ENCODE measurements at places on chromosomes 16 and 17.

GRCh38 chr16:83031524-83031923 lies 404.8 kb downstream of the CDH13 start:
- DNase-seq = no peak

DNA sequence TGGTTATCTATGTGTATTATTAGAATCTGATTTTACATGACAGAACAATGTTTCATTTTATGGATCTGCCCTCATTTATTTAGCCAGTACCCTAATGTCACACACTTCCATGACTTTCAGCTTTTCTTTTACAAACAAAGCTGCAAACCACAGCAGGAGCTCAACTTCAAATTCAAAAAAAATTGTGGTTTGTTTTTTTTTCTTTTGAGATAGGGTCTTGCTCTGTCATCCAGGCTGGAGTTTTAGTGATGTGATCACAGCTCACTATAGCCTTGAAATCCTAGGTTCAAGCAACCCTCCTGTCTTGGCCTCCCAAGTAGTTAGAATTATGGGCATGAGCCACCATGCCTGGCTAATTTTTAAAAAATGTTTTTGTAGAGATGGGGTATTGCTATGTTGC lies 8.2 kb upstream of the MPRIP start:
- DNase-seq = no peak

DNA sequence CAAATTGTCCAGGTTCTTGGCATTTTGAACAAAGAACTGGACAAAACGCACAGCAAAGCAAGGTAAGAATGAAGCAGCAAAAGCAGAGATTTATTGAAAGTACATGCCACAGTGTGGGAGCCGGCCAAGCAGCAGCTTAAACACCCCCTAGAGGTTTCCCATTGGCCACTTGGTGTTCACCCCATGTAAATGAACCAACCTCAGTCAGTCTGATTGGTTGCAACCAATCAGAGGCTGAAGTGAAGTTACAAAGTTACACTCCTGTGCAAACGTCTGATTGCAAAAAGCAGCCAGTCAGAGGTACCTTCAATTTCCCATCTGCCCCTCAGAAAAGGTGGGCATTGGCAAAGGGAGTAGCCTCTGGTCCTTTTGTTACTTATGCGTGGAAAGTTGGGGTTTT lies 8.8 kb upstream of the ZNF263 start:
- no peak for DNase-seq

DNA sequence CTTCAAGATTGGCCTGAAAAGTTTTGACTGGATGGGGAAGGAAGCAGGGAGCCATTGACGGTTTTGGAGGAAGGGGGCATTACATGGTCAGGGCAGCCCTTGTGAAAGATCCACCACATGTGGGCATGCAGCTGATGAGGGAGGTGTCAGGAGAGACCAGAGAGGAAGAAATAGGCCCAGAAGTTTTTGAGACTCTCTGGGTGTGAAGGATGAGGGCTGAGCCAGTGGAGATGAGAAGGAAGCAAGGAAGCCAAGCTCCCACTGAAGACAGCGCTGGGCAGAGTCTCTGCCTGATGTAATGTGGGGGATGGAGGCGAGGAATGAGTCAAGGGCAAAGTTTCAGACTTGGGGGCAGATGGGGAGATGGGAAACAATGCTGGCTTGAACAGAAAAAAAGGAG lies 530 bp downstream of the CCL17 start:
- no peak for DNase-seq

DNA sequence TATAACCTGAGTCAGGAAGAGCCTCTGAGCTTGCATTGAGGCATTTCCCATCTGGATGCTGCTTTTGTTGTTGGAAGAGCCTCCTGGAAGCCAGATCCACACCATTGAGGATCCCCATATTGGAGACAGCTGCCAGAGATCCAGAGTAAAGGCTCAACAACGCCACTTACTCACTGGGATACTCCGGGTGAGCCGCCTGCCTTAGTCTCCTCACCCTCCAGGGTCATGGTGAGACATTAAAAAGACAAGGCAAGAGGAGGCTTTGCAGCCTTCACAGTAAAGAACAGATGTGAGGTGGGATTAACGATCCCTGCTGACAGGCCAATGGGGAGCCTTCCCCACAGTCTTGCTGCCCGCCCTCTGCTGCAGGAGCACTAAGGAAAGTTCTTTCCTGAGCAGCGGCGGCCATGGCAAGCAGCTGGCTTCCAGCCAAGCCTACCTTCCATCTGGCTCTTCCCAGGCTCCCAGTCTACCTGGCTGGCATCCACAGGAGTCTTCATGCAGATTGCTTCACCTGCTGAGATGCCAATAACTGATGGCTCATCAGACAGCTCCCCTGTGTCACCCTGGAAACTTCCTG lies 198.5 kb downstream of the CYLD start:
- DNase-seq = no peak

DNA sequence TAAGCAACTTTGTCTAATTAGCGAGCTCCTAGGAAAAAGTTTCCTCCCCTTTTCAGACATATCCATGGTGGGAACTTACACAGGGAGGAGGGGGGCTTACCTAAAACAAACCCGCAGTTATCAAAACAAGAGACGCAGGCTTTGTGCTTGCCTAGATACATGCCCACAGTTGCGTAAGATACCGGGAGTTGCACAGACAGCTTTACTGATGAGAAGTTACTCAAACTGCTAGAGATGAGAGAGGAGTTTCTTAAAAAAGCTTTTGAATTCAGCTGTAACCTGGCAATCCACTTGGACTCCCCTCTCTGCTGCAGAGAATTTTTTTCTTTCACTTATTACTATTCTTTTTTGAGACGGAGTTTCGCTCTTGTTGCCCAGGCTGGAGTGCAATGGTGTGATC lies 6.8 kb upstream of the ZP2 start:
- DNase-seq = no peak

- no peak for DNase-seq
These were observed 79.8 kb downstream of the ZNF423 start for GRCh38 chr16:49776085-49776595.

DNA sequence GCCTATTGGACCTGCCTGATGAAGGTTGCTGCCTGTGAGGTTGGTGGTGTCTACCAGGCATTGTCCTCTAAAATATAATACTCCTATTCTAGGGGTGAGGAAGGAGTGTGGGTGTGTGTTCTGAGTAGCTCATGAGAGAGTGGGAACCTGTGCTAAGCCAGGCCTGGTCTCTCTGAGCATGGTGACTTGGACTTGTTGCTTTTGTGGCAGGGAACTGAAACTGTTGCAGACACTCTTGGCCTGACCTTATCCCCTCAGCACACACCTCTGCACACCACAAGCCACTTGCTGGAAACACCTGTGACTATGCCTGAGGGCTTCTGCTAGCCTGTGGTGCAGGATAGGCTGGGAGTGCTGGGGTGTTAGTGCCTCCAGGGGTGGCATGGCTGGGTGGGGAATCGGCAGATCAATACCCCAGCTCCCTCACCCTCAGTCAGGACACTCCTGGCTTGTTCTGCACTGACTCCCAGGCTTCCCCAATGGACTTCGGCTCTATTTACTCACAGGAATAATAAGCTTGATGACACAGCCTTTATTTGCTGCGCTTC lies 29.9 kb downstream of the PLCG2 start:
- DNase-seq = no peak

DNA sequence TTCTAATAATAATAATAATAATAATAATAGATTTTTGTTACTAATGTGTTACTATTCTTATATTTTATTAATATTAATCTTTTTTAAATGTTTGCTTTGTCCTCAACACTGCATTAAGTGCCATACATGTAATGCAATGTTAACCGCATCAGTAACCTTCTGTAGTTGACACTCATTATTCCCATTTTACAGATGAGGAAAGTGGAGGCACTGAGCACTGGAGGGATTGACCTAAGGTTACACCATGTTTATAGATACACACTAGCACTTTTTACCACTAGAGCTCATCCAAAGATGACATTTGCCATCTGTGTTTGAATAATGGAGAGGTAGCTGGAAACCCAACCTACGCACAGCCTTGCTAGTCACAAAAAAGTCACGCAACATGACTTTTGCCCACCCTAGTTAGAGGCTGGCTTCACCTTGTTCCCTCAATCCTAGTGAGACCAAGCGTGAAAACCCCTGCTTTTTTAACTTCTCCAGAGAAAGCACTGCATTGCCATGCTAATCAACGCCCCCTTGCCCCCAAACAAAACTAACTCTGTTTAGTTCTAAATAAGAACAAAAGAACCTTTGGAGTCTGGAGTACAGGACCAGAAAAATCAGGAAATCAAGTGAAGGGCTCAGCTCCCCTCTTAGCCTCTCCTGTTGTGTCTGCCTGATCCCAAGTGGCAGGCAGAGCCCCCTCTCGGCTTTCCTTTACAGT lies 2.3 kb downstream of the ARSG start:
- no peak for DNase-seq

GRCh38 chr17:8885967-8886684 lies 18.7 kb upstream of the PIK3R6 start:
- no peak for DNase-seq

GRCh38 chr17:21217346-21217745 lies 3.4 kb upstream of the TMEM11 start:
- DNase-seq = no peak

DNA sequence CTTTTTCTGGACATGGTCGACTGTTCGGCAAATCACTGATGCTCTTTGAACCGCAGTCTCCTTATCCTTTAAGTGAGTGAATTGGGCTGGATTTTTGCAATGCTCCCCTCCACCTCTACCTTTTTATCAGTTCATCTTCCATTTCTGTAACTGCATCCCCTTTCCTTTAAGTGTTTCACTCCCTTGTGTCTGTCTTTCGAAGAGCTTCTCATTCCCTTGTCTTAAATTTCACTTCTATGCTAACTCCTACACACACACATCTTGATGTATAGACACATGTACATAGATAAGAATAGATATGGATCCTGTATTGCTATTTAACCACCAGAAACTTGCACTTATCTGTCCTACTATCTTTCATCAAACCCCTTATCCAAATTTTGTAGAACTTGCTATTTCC lies 250.7 kb downstream of the PHKB start:
- no peak for DNase-seq

DNA sequence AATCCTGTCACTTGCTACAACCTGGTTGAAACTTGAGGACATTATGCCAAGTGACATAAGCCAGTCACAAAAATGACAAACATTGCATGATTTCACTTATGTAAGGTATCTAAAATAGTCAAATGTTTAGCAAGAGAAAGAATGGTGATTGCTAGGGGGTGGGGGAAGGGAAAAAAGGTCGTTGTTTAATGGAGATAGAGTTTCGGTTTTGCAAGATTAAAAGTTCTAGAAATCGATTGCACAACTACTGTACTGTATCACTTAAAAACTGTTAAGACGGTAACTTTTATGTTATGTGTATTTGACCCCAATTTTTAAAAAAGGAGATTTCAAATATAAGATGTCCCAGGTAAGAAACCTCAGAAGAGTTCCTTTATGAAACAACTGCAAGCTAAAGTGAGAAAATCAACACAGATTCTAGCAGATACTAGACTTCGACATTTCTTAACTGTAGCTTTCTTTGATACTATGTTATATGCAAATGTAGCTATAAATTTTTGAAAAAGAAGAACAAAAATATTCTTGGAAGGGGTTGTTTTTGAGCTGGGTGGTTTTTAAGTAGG lies 5.9 kb downstream of the MEOX1 start:
- DNase-seq = no peak

DNA sequence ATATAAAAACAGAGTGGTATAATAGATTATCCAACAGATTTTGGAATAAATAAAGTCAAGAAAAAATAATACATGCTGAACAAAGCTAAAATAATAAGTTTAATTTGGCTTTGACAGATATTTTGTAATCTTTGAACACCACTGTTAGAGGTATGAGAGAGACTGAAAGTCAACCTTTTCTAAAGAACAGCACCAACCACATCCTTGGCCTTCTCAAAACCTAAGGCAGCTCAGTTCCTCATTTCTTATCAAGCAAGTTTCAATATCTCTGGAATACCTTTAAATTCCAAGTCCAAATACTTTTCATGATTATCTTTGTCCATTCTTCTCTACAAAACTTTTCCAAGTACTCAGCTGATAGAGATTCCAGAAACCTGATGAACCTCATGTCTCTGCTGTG lies 1603.8 kb downstream of the CDH8 start:
- no peak for DNase-seq

DNA sequence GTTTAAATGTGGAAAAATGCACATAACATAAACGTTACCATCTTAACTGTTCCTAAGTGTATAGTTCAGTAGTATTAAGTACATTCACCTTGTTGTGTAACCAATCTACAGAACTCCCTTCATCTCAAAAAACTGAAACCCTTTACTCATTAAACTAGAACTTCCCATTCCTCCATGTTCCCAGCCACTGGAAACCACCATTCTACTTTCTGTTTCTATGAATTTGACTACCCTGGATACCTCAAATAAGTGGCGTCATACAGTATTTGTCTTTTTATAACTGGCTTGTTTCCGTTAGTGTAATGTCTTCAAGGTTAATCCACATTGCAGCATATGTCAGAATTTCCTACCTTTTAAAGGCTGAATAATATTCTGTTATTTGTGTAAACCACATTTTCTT lies 38.2 kb downstream of the NF1 start:
- no peak for DNase-seq

- DNase-seq = no peak
These were observed 9.5 kb upstream of the CMIP start for GRCh38 chr16:81435103-81435502.

DNA sequence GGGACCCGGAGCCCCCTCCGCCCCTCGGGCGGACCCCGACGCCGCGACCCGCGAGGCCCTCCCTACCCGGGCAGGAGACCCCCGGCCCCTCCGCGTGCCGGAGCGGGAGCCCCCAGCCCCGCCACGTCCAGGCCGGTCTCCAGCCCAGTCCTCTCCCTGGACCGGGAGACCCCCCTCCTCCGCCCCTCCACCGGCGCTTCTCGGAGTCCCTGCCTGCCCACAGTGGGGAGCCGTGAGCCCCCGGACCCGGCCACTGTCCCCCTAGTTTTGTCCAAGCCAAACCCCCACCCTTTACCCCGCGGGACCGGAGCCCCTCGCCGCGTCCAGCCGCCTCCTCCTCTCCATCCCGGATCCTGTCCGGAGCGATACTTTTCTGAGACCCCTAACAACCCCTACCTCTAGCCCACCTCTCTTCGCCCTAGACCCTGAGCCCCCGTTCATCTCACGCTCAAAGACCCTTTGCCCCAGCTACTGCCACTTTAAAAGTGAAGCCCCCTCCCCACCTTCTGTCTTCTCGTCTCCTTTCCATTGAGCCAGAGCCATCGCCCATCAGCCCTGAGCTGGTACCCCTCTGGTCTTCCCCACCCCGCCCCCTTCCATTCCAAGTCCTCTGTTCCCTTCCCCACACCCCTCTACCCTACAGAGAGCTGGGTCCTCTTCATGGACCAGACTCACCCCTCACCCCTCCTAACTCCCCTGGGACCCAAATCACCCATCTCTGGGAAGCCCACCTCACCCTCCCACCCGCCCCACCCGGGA lies 1.0 kb downstream of the NECAB2 start:
- DNase-seq = no peak

GRCh38 chr16:55155815-55156214 lies 168.2 kb upstream of the IRX6 start:
- no peak for DNase-seq

- no peak for DNase-seq
These were observed 155.6 kb downstream of the STX8 start for GRCh38 chr17:9419932-9420453.

DNA sequence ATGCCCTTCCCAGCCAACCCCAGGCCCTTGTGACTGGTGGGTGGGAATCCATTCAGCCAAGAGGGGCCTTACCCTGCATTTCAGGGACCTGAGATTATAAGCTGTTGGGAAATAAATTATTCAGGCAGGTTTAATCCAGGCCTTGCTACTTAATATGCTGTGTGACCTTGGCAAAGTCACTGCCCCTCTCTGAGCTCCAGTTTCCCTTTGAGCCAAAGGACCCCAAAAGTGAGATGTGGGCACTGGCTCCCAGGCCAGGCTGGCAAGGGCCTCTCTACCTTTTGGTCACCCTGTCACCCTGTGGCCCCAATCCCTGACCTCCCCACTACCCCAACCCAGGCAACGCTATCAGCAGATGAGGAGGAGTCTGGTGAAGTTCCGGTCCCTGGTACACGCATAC lies 33.9 kb downstream of the MYO15A start:
- DNase-seq = no peak
